MCF 10A (cell line): ENCODE measurements at places on chromosomes 12 and 14.

- DNase-seq = peak; percentile 18
Measured at GRCh38 chr12:8996682-8997405, 7.5 kb downstream of the KLRG1 start.

DNA sequence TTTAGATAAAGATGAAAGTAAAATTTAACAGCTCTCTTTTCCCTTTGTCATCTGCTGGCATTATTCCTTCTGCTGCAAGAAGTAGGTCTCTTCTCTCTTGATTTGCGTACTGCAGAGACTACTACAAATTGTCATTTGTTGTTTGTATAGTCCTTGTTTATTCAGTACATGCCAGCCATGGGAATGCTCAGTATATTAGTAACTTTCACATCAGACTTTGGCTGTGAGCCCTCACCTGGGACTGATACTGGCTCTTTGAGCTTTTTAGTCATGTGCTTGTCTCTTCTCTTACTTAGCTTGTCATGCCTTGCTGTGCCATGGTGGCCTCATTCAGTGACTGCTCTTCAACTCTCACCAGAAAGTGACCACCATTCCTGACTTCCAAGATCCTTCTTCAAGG is 169.8 kb downstream of the PRKCH start:
- peak; percentile 53 for DNase-seq

DNA sequence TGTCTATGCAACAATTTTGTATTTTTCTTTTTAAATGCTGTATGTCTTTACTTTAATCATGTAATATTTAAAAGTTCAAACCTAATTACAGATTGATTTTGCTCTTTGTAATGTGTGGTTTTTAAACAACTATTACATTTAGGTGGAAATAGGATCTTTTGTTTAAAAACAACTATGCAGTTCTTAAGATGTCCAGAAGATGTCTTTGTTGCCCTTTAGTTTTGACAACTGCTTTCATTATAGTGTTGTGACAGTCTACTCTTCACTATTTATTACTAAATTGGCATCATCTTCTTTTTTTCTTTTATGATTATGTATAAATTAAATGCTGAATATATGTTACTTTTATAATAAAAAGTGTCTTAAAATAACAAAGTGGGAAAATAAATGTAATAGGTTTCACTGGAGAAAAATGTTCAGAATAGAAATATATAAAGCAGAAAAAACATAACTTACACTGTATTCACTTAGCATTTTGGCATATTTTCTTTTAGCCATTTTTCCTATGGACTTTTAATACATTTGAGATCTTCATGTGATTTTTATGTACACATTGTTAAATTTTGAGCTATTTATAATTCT is 27.1 kb upstream of the PCNX4 start:
- peak; percentile 44 for DNase-seq

- no peak for DNase-seq
Measured at GRCh38 chr12:51848841-51849735, 570 bp upstream of the FIGNL2 start.

GRCh38 chr14:93095742-93096510 is 19.8 kb downstream of the ITPK1 start:
- no peak for DNase-seq

DNA sequence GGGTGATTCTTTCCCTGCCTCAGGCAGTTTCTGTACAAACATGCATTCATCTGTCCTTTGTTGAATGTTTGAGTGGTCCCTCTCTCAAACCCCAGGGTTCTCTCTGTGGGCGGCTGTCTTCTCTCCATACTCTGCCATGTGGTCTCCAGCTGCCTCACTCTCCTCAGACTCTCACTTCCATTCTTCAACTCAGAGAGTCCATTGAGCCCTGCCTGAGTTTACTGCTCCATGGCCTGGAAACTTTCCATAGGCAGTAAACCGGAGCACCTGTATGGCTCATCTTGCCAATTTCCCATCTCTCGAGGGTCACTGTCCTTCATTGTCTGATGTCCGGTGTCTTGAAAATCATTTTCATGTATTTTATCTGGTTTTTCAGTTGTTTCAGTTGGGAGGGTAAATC is 11.3 kb downstream of the C14orf132 start:
- DNase-seq = no peak

DNA sequence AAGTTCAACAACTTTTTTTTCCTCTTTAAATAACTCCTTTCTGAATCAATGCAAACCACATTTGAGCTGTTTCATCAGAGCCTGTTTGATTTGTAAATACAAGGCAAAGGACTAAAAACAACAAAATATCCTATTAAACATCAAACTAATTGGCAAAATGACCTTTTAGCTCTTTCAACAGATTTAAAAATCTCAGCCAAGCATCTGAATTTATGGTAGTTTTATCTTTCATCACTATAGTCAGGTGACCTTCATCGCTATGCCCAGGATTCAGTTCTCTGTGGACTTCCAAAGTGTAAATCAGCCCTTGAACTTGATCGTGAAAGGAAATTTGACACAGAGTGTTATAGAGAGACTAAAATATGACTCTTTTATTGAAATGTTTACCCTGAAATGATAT is 1554.5 kb upstream of the FLRT2 start:
- DNase-seq = no peak

GRCh38 chr14:95918466-95918865 is 41.8 kb downstream of the TUNAR start:
- no peak for DNase-seq

DNA sequence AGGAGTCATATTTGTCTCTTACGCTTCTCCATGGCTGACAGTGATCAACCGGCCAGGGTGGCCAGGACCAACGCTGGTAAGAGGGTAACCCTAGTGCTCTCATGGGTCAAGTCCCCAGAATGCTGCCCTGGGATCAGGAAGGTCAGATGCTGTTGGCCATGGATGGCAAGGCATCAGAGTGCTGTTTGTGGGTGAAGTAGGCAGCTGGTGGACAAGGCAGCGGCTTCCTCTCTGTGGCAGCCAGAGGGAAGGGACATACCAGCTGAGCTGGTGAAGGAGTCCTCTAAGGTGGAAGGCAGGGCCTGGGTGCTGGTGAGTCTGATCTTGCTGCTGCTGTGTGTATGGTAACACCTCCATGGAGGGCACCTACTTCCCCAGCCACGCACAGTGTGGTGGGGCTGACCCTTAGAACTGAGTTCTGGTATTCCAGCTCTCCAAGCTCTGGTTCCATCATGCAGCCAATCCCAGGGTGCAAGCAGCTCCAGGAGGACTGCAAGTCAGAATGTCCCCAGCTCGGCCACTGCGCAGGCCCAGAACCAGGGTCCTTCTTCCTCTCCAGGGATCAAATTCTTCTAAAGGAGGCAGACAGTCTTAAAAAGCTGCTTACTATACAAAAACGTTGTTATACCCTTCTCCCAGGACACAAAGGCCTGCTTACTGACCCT is 13.4 kb upstream of the SMOC1 start:
- DNase-seq = no peak

DNA sequence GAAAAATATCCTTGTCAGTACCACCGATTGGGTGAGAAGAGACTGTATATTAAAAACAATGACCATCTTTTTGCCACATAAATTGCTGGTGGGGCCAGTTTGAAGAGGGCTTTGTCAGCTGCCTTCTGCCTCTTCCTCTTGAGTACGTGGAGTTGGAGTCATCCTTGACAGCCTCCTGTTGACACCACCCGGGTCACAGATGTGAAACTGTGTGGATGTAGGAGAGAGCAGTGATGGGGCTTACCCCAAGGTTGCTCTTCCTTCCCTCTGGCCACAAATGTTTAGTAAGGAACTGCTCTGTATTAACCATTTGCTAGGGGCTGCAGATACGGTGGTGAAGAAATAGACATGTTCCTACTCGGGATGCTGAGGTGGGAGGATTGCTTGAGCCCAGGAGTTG is 12.2 kb downstream of the PTPN11 start:
- no peak for DNase-seq

DNA sequence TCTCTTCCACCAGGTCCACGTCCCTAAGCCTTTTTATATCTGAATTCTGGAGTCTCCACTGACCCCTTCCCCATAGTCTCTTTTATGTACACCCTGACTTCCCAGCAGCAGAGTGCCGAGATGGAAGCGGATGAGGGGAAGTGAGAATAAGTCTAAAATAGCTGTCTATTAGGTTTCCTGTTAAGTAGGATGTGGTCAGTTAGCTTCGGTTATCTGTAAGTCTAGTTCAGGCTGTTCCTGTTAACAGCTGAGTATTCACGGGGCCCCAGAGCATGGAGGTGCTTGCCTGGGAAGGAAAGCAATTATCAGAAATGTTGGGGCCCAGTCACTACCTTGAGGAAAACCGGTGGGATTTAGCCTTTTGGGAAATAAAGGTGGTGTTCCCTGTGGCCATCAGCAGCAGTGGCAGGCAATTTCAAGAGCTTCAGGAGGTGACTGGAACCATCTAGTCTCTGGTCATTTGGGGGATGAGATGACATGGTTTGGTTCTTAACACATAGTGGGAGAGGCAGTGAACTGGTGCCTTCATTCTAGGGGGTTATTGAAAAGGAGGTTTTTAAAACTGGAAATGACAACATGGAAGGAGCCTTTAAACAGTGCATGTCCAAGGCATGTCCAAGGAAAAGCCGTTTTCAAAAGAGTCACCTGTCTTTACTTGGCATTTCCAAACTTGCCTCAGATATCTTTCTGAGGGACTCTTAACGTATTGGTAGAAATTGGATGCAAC is 21.8 kb downstream of the CHST11 start:
- DNase-seq = no peak

GRCh38 chr14:21199611-21200560 is 44.0 kb upstream of the OR5AU1 start:
- DNase-seq = no peak

DNA sequence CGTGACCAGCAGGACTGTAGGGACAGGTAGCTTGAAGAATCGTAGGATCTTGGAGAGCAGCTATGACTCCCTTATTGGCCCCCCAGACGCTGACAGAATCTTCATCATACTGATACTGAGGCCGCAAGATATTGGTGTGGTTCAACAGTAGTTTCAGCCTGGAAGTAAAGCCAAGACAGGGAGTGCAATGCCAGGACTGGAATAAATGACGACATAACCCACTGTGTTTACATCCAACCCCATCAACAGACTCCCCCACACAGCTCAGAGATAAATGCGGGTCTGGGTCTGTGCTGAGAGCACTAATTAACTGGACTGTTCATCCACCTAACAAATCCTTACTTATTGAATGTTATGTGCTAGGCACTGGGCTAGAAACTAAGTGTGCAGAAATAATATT is 16.6 kb downstream of the NOXRED1 start:
- DNase-seq = no peak

DNA sequence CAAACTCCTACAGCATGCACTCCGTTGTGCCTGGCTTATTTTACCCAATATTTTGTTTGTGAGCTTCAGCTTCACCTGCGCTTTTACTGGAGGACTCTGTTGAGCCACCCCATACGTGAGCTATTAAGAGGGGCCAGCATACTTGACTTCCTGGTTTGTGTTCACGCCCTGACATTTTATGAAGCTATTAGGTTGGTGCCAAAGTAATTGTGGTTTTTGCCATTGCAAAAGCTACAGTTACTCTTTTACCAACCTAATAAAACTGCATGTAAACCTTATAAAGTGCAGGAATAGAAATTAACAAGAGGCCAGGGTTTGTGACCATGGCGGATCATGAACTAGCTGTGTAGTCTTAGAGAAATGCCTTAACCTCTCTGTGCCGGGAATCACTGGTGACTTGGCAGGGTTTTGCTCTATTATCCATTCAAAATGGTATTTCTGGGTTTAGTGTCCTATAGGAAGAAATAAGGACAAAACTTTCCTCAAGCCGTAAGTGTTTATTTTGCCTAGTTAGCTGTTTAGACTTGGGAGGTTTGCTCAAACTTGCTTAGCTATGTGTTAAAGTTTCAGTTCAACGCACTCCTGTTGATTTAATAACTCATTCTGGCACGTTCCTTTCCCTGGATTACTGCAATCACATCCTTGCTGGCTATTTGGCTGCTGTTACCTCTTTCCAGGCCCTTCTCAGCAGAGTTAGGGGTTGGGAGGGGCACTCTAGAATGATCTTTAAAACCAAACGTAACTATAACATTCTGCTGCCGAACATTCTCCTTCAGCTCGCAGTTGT is 1027.6 kb downstream of the BCL11B start:
- DNase-seq = no peak

GRCh38 chr12:107634530-107634929 is 51.1 kb upstream of the PWP1 start:
- DNase-seq = no peak

DNA sequence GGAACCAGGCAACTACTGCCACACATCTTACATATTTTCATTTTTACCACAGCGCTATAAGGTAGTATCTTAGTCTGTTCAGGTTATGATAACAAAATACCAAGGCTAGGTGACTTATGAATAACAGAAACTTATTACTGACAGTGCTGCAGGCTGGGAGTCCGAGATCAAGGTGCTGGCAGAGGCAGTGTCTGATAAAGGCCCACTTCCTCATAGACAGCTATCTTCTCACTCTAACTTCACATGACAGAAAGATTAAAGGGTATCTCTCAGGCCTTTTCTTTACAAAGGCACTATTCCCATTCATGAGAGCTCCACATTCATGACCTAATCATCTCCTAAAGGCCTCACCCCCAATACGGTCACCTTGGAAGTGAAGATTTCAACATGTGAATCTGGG is 59.8 kb upstream of the MDM1 start:
- DNase-seq = no peak

- DNase-seq = no peak
Measured at GRCh38 chr14:88128816-88129215, 123.9 kb downstream of the GPR65 start.

DNA sequence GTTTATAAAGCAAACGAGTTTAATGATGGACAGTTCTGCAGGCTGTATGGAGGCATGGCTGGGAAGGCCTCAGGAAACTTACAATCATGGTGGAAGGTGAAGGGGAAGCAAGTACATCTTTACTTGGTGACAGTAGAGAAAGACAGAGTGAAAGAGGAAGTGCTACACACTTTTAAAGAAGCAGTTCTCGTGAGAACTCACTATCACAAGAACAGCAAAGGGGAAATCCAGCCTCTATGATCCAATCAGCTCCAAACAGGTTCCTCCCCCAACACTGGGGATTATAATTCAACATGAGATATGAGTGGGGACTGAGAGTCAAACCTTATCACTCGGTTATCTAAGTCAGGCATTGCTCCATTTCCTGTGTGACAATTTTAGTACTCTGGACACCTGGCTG is 189.9 kb upstream of the CNTN1 start:
- no peak for DNase-seq

- no peak for DNase-seq
Measured at GRCh38 chr12:5220835-5221234, 177.2 kb downstream of the KCNA5 start.

DNA sequence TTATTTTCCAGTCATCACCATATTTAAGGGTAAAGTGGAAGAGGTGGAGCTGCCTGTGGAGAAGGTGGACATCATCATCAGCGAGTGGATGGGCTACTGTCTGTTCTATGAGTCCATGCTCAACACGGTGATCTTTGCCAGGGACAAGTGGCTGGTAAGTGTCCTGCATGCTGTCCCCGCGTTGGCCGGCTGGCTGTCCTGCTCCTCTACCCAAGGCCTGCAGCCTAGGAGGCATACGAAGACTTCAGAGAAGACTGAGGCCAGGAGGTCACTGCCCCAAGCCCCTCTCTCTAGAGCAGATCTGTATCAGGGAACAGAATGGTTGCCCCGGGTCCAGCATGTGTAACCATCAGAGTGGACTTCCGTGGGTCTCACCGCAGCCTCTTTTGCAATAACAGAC is 77.7 kb downstream of the PRMT8 start:
- no peak for DNase-seq

GRCh38 chr12:13060581-13060980 is 16.4 kb downstream of the FAM234B start:
- no peak for DNase-seq
